Activated gamma-delta T cell treated with anti-CD3 and anti-CD28 coated beads, Interleukin-2, amount 50 U/mL, for 16 hours (primary cell): ENCODE measurements at places on chromosomes 6 and 20.

DNA sequence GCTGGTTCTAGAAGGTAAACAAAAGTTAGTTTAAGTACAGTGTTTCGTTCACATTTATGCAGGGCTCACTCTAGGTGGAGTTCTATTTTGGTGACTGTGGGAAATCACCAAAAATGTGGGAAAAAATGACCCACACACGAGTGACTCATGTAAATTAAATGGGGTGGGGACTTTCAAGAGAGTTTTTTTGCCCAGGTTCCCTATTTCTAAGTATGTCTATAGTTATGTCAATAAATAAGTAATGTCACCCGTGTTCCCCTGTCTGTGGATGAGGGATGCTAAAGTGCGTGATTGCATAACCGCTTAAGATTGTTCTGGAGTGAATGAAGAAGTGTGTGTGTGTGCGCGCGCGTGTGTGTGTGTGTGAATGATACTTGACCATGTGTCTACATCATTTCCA is 69.1 kb downstream of the MYB start:
- no peak for DNase-seq

GRCh38 chr6:35585658-35586057 is 73.0 kb upstream of the TULP1 start:
- no peak for DNase-seq

- no peak for DNase-seq
These were observed 86.6 kb upstream of the SAMD5 start for GRCh38 chr6:147421903-147422302.

- no peak for DNase-seq
These were observed 106.8 kb upstream of the THEMIS start for GRCh38 chr6:128007658-128008057.

- DNase-seq = no peak
These were observed 81.6 kb downstream of the FOXA2 start for GRCh38 chr20:22502731-22503191.

- no peak for DNase-seq
These were observed 596.1 kb upstream of the CITED2 start for GRCh38 chr6:139970591-139970991.

DNA sequence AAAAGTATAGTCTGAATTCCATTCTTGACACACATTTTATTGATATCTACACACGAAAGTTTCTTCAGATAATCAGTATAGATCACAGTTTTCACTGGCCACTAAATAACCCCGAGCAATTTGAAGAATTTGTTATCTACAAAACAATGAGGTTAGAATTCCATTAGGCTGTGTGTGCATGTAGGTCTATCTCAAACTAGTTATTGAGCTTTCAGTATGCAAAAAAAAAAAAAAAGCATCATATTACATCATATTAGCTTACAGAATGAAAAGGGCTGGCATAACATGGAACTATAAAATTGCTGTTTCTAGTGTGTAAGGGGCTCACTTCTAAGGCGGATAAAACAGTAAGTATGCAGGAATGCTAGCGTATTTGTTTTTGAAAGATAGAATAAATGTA is 59.5 kb upstream of the ADGRG6 start:
- DNase-seq = no peak

- no peak for DNase-seq
These were observed 53.6 kb upstream of the CST7 start for GRCh38 chr20:24895431-24895830.

GRCh38 chr6:113396730-113397129 is 460.4 kb upstream of the MARCKS start:
- DNase-seq = no peak

- DNase-seq = no peak
These were observed 141.2 kb downstream of the NRN1 start for GRCh38 chr6:5865506-5866031.

DNA sequence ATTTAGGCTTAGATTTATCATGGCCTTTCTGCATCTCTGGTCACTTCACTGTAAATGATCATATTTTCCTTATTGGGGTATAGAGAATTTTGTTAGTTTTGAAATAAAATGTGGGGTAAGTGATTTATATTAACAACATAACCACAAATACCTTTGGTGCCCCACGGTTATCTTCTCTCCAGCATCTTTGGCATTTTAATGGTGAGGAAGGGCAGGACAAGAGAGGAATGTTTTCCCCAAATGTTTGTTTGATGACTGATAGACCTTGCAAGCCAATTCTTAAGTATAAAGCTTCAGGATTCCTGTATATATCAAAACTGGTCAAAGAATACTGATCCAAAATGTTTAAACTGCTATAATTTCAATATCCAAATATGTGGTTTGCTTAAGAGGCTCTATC is 171.6 kb upstream of the SMLR1 start:
- DNase-seq = no peak

DNA sequence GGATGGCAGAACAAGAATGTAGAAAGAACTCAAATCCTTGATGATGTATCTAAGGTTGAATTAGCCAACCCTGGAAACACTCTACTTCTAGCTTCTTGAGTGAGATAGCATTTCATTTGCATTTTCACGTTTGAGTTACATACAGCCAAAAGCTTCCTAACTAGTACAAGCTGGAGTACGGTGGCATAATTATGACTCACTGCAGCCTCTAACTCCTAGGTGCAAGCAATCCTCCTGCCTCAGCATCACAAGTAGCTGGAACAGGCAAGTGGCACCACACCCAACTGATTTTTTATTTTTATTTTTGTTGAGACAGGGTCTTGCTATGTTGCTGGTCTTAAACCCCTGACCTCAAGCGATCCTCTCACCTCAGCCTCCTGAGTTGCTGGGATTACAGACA is 36.5 kb upstream of the STK35 start:
- no peak for DNase-seq

- no peak for DNase-seq
These were observed 64.3 kb downstream of the MRPL14 start for GRCh38 chr6:44062771-44063560.

- DNase-seq = no peak
These were observed 145.4 kb downstream of the UST start for GRCh38 chr6:148892247-148892646.

GRCh38 chr6:141335477-141336273 is 797.0 kb upstream of the GJE1 start:
- DNase-seq = no peak

DNA sequence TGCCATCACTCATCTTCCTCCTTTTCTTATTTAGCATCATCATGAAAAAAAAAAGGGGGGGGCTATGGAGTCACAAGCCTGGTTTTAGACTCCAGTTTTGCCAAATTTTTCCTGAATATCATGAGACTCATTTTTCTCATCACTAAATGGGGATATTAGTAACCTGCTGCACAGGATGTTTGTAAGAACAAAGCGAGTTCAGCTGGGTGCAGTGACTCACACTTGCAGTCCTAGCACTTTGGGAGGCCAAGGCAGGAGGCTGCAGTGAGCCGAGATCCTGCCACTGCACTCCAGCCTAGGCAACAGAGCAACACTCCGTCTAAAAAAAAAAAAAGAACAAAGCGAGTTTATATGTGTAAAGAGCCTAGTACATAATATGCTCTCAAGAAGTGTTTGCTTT is 82.8 kb downstream of the TFAP2A start:
- no peak for DNase-seq

- DNase-seq = no peak
These were observed 52.1 kb upstream of the BEND6 start for GRCh38 chr6:56902641-56903464.

- DNase-seq = no peak
These were observed 153.3 kb upstream of the ARG1 start for GRCh38 chr6:131419702-131420101.

DNA sequence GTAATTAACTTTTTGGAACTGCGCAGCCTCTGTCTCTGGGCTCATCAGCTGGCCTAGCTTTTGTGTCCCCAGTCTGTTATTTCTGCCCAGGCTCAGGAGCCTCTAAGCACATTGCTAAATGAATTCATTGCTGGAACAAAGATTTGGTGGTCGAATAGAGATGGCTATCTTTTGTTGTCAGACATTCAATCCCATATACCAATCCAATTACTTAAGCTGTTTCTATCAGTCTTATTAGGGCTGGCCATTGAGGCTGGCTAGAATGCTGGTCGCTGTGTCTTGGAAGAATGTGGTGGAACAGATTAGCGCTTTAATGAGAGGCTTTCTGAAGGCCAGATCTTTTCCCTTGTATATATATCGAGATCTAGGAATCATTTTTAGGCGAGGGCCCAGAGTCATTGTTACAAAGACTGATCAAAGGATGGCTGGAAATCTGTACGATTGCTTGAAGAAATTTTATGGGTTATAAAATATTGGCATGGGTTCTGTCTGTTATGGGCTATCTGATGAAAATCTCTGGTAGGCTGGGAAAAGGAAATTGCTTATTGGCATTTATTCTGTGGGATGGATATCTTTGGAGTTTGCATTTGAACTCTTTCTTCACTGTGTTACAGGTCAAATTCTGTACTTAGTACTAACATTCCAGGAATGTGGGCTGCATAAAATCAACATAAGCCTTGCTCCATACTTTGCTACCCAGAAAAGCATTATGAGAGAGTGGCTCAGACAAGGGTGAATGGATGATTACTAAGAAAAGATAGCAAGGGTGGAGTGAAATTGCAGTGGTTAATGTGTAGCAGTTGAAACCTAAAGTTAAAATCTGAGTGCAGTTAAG is 34.8 kb upstream of the JAG1 start:
- no peak for DNase-seq

GRCh38 chr6:145367149-145367548 is 368.2 kb downstream of the EPM2A start:
- DNase-seq = no peak

DNA sequence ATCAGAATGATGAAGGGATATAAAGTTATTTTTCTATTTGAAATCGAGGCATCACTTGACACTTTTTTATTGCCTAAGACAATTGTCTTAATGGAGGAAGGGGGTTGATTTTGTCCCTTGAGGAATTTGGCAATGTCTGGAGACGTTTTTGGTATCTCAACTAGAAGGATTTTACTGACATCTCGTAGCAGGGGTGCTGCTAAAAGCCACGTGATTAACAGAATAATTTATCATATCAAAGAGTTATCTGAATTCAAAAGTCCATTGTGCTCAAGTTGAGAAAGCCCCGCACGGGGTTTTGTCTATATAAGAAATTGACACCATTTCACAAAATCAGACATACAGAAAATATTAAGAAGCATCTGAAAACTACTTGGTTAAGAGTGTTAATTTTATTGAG is 1.5 kb upstream of the TAAR6 start:
- no peak for DNase-seq

DNA sequence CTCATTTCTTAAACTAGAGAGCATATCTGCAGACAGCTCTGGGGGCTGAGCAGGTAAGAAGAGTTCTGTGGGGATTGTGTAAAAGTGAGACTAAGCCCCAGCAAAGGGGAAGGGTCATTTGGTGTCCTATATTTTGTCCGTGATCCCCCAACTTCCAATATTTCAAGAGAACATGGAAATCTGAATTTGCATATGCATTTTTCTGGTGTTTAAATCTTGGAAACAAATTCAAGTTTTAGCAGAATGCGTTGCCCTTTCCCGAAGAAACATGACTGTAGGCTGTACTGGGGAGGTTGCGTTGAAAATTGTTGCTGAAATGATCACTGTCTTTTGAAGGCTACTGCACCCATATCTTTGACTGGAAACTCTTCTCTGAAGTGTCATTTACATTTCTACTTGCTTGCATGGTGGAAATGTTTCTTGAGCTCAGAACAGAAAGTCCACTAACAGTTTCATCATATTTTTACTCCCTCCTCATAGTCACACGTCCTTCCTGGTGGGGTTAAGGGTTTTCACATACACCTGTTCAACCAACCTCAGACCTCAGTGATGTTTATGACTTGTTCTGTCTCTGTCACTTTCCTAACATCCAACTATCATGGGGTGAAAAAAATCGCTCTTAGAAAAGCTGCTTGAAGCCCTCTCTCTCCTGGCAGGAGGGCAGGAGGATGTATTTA is 140.3 kb downstream of the BCAS1 start:
- DNase-seq = no peak

DNA sequence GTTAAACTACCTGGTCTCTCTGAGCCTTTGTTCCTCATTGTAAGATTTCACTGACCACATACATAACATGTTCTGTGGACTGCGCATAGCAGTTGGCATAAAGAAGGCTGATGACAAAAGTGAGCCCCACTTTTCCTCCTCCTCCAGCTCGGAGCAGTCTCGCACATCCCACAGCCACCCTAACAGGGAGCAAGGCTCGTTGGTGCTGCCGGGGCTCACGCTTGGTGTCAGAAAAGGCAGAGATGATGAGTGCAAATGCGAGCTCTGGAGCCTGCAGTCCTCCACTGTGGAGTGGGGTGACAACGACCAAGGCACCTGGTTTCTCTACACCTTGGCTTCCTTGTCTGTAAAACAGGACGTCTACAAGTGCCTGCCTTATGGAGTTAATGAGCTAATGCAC is 9.7 kb downstream of the TGM3 start:
- DNase-seq = no peak

- DNase-seq = no peak
These were observed 893.8 kb downstream of the QKI start for GRCh38 chr6:164308339-164308738.

GRCh38 chr6:87250019-87250418 is 72.4 kb upstream of the SMIM8 start:
- DNase-seq = no peak

GRCh38 chr6:131890091-131890490 is 61.1 kb downstream of the CCN2 start:
- no peak for DNase-seq

DNA sequence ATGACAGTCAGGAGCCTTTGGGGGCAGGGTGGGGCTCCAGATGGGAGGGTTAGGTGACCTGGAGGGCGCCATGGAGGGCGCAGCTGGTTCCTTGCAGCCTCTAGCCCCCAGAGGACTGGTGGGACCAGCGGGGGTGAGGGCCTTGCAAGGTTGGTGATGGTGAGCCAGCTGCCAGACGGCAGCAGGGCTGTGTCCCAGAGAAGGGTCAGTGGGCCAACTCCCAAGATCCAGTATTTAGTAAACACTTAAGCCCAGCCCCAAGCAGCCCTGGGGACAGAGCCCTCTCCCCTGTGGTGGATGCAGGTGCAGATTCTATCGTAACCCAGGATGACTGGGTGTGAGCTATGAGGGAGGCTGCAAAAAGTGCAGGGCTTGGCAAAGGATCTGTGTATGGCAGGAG is 201.5 kb upstream of the RNF24 start:
- DNase-seq = no peak

DNA sequence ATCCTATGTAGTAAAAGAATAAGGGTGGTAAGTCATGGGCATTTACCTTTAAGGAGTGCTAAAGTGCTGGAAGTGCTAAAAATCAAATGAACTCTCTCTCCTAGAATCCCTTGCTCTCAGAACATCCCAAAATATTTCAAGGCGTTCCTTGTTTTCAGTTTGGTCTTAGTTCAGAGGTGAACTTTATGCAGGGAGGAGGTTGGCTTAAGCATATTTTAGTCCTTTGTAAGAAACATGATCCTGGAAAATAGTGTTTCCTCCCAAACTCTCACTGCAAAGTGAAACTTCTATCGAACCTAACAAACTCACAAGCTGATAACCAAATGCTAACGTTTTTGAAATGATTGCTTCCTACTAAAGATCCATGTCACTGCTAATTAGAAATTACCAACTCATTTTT is 231.4 kb downstream of the FOXC1 start:
- no peak for DNase-seq
